T-cell (primary cell): ENCODE measurements at places on chromosomes 7 and 10.
A peak's percentile ranks its signal among the peaks of the same experiment; 100 is the strongest.

- no peak for DNase-seq
Measured at GRCh38 chr10:34916314-34916713, 101.2 kb upstream of the PARD3 start.

DNA sequence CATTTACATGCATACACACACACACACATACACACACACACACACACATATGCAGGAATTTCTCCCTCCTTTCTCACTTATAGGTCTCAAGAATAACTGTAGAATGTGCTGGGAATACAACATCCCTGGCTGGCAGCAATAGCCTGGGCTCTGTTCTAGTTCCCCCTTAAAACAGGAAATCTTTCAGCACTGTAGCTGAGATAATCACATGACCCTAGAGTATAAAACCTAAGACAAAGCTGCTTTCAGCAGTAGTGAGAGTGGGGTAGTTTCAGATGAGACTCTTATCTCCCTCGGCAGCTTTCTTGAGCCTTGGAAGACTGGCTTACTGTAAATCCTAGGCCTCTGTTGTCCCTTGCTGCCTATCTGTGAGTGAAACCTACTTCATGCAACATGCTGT lies 137.4 kb upstream of the AKR1E2 start:
- no peak for DNase-seq

DNA sequence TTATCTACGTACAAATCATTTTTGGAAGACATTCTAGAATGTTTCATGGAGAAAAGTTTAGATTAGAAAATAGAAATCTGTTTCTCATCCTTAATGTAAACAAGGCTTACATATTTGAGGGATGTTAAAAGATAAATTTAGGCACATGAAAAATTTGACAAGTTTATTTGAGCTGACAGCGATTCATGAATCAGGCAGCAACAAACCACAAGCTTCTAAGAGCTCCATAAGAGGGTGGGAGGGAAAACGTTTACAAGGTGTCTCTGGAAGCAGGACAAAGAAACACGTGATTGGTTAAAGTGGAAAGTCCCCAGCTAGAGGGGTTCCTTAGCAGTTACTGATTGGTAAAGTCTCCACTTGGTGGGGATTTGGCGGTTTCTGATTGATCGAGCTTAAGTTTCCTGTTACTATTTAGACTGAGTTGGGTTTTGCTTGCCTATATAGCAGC lies 228.9 kb upstream of the PITRM1 start:
- DNase-seq, result no peak

- no peak for DNase-seq
Measured at GRCh38 chr10:132540456-132540855, 2.9 kb downstream of the INPP5A start.

DNA sequence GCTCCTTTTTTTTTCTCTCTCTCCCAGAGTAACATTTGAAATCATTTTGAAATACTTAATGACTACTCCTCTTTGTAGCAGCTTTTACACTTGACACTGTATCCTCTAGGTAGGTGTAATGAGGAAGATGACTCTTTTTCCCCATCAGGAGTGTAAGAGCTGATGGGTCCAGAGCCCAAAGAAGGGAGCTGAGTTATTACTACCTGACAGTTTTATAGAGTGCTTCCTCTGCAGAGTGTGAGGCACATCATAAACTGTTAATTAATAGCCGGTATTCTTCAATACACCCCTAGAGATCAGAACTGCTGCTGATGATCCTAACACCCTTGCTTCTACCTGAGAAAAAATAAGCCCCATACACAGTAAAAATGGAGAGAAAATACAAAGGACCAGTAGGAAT lies 279.8 kb upstream of the SEMA3A start:
- no peak for DNase-seq

DNA sequence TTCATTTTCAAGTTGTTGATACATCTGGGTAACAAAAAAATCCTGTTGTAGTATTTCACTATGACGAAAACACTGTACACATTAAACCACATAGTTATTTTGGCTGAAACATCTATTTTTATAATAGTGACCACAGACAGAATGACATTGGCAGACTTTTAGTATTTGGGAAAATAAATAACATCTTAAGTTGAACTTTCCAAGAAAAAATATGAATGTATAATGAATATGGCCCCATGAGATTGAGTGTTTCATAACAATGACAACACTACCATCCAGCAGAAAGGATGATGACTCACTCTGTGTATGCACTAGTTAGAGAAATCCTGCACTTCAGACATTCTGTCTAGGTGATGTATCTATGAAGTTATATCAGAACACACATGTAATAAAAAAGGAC lies 118.1 kb downstream of the SEMA3D start:
- no peak for DNase-seq

GRCh38 chr10:113720386-113720785 lies 31.1 kb upstream of the PLEKHS1 start:
- DNase-seq, result no peak

- DNase-seq, result no peak
Measured at GRCh38 chr10:59350558-59350957, 11.8 kb downstream of the FAM13C start.

- DNase-seq, result no peak
Measured at GRCh38 chr7:73960548-73960947, 67.4 kb upstream of the ELN start.

- DNase-seq, result no peak
Measured at GRCh38 chr10:85003083-85003482, 674.7 kb downstream of the CCSER2 start.

GRCh38 chr10:77251297-77252013 lies 386.2 kb downstream of the KCNMA1 start:
- DNase-seq, result peak; percentile 3

- no peak for DNase-seq
Measured at GRCh38 chr7:149765399-149766121, 7.8 kb downstream of the ZNF467 start.

- DNase-seq, result no peak
Measured at GRCh38 chr7:2724453-2725177, 36.6 kb downstream of the AMZ1 start.

DNA sequence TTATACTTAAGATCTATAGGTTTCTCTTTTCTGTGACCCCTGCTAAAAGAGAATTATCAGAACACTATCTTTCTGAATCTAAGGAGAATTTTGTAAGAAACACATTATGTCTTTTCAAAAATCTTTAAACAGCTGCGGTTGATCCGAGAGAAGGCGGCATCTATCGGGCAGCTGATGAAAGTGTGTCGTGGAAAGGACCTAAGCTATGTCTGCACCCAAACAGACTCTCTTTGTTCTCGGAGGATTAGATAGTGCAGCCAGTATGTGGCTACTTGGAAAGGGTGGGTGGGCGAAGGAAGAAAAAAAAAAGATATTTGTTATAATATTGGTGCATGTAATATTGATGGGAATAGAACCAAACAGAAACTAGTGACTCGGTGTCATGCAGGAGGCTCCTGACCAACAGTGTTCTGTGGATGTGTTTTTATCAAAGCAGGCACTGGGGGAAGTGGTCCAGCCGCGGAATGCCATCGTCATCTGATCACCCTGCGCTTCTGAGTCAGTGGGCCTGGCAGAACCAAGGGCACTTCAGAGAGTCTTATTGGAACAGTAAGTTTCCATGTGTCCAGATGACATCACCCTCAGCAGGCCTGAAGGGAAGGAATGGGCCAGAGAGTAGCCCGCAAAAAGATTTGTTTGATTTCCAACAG lies 509.7 kb upstream of the AKR1E2 start:
- DNase-seq, result no peak

GRCh38 chr7:99997545-99998137 lies 17.8 kb upstream of the ZKSCAN1 start:
- DNase-seq, result peak; percentile 67

GRCh38 chr10:5927306-5927705 lies 37.3 kb downstream of the FBH1 start:
- DNase-seq, result no peak

- no peak for DNase-seq
Measured at GRCh38 chr10:106935978-106936451, 228.5 kb downstream of the SORCS1 start.

DNA sequence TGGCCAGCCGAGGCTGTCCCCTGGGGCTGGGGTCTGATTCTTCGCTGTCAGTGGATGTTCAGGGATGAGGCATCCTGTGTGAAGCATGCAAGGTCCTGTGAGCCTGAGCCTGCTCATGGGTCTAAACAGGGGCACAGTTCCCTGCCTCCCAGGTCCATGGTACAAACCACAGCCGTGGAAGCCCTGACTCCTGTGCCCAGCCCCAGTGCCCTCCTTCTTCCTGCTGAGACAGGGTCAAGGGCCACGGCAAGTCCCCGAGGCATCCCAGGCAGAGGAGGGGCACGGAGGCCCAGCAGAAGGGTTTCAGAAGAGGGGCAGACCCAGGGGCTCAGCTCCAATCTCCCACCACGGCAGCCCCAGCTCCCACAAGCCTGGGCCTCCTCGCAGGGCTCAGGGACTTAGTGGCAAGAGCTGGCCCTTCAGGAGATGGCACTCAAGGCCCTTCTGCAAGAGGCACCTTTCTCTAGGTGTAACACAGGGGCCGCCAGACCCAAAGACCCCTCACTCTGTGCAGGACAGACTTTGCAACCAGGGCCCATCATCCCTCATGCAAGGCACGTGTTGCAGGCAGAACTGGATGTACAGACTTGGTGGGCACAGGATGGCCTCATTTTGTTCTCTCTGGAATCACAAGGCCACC lies 248.8 kb downstream of the TCERG1L start:
- DNase-seq, result no peak

DNA sequence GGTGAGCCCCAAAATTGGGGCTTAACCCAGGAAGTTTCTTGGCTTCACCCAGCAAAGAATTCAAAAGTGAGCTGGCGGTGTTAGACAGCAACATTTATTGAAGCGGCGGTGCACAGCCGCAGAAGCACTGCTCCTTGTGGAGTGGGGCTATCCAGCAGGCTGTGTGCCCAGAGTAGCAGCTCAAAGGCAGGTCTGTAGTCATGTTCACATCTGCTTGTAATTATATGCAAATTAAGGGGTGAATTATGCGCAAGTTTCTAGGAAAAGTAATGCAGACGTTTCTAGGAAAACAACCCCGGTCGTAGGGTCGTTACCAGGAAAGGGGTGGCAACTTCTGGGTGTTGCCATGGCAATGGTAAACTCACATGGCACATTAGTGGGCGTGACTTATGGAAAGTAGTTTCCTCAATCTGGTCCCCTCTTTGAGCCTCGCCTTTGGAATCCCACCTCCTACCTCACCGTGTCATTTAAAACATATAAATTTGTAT lies 13.7 kb upstream of the KBTBD2 start:
- peak; percentile 70 for DNase-seq

- no peak for DNase-seq
Measured at GRCh38 chr7:130400120-130400572, 19.9 kb downstream of the CPA1 start.

- no peak for DNase-seq
Measured at GRCh38 chr7:14375998-14376397, 386.5 kb upstream of the ETV1 start.

DNA sequence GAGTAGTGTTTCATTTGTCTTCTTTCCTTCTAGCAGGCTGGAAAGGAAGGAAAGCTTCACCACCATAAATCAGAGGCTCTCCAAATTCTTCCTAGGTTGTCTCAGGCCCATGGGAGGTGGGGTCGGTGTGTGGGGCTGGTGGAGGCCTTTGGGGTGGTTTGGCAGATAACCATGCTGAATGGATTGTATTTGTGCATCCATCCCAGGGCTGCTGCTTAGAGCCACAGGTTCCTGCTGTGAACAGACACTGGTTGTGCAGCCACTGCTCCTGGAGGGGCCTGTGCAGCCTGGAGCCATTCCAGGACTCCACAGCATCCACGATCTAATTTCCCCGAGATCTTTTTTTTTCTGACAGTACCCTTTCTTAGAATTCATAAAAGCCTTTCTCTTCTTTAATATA lies 741.8 kb downstream of the SUGCT start:
- no peak for DNase-seq

DNA sequence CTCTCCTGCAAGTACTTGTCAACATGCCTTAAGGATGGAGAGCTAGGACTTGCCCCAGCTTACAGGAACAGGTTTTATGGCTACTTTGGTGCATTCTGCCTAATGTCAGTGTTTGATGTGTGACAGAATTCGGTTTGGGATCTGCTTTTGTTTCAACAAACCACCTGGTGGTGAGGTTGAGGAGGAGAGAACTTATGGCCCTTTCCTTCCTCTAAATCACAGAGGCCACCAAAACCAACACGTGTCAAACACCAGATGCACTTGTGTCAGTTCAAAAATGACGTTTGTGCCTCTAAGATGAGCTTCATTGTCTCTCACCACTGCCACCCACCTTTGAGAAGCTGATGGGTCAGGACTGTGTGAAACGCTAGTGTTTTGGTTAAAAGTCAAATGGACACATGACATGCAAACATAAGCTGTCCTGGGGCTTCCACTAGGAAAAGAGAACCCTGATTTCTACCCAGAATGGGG lies 83.9 kb downstream of the OSBPL3 start:
- no peak for DNase-seq

DNA sequence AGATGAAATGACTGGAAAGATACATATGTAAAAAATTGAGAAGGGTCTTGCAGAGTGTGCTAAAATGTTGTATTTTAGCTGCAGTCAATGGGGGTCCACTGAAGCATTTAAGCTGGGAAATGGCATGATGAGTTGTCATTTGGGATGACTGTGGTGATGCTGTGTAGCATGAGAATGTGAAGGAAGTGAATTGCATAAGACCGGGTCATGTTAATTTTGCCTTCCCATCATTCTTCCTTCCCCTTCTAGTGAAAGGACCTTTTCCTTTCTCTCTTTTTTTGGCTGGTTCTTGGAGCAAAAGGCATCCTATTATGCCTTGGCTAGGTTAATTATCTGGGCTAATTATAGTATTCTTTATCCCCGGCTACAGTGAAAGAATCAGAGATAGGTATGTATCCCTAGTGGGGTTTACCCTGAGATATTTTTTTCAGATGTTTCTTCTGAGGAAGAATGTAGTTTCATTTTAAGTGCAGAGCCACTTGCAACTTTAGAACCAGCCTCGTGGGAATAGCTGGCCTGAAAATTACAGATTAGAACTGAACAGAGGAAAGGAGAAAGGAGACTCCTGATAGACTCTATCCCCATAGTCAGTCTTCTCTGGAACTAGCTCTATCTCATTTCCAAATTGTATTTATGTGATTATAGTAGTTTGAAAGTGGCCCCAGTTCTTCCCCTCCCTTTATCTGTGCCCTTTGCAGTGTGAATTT lies 93.6 kb downstream of the HGF start:
- no peak for DNase-seq

GRCh38 chr7:94284104-94284503 lies 110.6 kb upstream of the COL1A2 start:
- no peak for DNase-seq

DNA sequence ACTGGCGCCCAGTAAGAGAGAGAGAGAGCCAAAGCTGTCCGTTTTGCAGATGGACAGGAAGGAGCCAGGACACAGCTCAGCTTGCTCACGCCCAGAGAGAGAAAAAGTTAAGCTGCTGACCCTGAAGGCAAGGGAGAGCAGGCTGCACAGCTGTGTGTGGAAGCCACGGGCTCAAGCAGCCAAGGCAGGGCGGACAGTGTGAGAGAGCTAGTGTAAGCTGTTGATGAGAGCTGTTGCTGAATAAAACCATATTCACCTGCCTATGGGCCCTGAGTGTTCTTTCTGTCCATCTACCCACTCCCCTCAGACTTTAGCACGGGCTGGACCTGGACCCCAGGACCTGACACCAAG lies 5.4 kb downstream of the INMT start:
- DNase-seq, result no peak

DNA sequence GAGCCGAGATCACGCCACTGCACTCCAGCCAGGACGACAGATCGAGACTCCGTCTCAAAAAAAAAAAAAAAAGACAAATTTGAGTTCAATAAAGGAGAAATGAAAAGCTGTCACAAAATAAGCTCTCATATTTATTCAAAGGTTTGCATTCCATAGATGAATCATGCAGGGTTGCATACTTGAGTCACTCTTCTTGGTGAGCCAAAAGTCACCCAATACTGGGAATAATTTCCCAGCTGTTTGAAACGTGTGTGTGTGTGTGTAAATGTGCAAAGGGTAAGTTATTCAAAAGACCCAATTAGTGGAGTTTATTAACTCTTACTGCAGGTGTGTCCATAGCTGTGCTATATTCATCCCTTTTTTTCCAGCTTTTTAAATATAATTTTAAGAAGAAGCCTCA lies 297.7 kb downstream of the CCDC3 start:
- no peak for DNase-seq
